ENCODE measurements at places on chromosomes 5 and 9.

DNA sequence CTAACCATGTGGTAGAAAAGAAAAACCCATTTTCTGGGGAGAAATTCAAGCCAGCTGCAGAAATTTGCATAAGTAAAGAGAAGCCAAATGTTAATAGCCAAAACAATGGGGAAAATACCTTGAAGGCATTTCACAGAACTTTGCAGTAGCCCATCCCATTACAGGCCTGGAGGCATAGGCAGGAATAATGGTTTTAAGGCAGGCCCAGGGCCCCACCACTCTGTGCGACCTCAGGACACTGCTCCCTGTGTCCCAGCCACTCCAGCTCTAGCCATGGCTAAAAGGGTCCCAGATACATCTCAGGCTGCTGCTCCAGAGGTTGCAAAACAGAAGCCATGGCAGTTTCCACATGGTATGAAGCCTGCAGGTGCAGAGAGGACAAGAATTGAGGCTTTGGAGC lies 253.3 kb downstream of the CTNND2 start:
- DNase-seq = no peak

DNA sequence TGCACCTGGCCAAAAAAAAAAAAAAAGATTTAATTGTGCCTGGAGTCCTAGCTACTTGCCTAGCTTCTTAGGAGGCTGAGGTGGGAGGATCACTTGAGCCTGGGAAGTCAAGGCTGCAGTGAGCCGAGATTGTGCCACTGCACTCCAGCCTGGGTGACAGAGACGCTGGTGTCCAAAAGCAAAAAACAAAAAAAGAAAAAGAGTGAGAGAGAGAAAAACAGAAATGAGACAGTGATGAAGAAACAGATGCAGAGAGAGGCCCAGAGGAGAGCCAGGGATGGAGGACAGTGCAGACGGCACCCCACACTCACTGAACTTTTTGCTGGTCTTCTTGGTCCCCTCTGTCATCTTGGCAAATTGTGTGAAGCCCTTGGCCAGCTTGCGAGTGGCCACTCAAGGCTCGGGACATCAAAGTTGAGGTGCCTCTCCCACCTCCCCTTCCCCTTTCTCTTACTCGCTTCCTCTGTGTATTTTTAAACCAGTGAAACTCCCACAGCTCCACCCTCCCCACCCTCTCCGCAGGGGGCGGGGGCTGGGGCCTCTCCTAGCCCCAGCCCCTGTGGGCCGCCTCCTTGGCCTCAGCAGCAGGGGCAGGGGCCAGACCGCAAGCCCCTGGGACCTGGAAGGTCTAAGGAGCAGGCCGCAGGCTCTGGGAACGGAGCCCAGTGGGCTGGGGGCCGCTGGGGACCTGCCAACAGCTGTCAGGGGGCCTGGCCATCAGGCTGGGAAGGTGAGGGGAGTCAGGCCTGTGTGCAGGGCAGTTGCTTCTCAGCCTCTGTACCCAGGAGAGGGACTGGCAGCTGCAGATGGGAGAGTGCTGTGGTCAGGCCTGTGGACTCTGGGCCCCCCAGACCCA lies at the start of gene SH2D3C:
TSS of gene SH2D3C (minus strand) at position 387 of the 856 bp plus-strand sequence. CDS start at position 348, 39 bp downstream.
- peak; percentile 64 for DNase-seq

DNA sequence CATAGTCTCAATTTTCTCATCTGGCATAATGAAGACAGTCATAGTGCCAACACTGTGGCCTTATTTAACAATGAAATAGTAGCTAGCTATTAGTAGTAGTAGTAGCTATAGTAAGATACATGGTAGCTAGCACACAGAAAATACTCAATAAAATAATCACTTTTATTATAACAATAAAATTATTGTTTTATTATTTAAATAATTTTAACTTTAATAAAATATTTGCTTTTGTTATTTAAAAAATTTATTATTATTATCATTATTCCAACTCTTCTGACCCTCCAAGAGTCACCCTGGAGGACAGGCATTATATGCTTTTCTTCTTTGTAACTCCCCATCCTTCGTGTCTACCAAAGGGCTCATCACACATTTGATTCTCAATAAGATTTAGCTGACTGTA lies 252.1 kb downstream of the TRIM32 start:
- no peak for DNase-seq

DNA sequence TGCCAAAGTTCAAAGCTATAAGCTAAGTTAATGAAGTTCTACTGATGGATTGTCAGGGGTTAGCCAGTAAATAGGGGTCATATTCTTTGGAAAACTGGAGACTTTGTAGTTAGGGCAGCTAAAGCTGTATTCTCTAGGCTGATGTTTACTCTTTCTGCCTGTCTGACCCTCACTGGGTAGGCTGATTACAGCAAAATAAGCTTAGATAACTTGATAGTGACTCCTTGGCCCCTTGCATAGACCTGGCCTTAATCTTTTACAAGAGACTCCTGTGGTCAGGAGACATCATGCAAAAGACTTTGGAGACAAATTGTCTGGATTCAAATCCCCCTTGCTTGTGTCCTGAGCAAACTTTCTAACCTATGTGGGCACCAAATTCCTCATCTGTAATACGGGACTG lies 314.4 kb upstream of the MSX2 start:
- DNase-seq = no peak
